ENCODE measurements at places on chromosomes 5 and 9.

GRCh38 chr9:97059626-97060025 is 20.7 kb upstream of the CTSV start:
- no peak for DNase-seq

DNA sequence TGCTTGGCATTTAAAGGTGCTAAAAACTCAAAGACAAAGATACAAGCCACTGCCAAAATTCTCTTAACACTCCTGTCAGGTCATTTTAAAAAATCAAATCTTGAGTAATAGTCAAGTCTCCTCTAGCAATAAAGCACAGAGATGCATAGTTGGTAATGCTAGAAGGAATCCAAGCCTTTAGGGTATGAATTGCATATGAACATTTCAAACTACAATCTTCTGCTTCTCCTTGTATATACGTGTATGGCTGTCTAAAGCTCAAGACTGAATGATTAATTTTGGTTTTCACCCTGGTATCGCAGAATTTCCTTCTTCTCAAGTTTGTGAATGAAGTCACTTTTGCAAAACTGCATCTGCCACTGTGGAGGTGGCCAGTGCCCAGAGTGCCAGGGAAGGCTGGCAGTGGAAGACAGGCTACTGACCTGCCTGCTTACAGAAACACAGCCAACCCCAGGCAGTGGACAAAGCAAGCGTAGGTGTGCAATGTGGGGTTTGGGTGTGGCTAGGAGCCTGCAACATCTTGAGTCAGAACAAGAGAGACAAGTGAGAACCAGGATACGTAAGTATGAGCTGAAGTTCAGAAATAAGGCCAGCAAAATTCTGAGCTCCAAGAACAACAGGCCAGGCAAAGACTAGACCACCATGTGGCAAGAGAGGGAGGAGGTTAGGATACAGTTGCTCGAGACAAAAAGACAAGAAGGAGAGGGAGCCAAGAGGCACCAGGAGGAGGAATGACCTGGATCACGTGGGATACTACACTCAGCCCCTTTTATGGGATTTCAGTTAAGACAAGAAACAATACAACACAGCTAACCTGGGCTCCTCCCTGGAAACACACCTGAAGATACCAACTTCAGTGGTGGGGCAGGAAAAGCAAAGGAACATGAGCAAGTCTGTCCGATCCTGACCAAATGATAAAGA is 22.6 kb downstream of the MYO10 start:
- no peak for DNase-seq

GRCh38 chr9:93079371-93079770 is 16.6 kb upstream of the CARD19 start:
- DNase-seq = no peak

DNA sequence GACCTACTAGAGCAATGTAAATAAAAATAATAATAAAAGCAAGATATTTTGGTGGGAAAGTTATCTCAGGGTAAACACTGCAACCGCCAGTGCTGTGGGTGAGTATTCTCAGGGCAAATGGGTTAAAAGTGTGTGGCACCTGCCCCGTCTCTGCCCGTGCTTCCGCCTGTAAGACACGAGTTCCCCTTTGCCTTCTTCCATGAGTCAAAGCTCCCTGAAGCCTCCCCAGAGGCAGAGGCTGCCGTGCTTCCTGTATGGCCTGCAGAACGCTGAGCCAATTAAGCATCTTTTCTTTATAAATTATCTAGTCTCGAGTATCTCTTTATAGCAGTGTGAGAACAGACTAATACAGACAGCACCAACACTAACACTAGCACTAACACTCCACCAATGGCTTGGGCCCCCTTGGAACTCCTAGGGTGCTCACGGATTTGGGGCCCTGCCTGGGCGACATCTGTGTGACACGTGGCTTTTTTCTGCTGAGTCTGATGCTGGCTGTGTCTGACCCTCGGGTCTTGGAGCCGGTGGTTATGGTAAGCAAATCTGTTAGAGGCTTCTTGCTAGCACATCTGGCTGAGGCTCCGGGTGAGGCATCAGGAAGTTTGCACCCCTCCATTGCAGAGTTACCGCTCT is 10.6 kb downstream of the PLEKHG4B start:
- peak; percentile 2 for DNase-seq

DNA sequence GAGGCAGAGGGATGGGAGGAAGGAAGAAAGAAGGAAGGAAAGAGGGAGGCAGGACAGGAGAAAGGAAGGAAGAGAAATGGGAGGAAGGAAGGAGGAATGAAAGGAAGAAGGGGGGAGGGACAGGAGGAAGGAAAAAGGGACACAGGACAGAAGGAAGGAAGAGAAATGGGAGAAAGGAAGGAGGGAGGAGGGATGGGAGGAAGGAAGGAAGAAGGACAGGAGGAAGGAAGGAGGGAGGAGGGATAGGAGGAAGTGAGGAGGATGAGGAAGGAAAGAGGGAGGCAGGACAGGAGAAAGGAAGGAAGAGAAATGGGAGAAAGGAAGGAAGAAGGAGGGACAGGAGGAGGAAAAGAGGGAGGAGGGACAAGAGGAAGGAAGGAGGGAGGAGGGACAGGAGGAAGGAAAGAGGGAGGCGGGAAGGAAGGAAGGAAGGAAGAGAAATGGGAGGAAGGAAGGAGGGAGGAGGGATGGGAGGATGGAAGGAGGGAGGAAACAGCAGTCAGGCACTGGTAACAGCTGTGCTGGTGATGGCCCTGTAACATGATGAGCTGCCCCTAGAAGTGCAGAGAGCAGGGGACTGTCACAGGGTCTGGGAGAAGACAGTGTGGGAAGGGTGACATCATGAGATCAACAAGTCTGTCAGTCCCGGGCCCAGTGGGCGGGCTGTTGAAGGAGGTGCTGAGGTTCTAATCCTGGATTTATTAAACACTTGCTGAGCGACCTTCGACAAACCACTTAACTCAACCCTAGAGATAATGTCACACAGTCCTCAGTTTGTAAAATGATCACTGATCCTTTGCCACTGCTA is 10.7 kb upstream of the IRX1 start:
- DNase-seq = no peak

GRCh38 chr9:105098370-105098769 is 146.1 kb upstream of the SLC44A1 start:
- DNase-seq = no peak

- no peak for DNase-seq
Observed at GRCh38 chr9:111728617-111729366, 65.9 kb downstream of the SHOC1 start.

DNA sequence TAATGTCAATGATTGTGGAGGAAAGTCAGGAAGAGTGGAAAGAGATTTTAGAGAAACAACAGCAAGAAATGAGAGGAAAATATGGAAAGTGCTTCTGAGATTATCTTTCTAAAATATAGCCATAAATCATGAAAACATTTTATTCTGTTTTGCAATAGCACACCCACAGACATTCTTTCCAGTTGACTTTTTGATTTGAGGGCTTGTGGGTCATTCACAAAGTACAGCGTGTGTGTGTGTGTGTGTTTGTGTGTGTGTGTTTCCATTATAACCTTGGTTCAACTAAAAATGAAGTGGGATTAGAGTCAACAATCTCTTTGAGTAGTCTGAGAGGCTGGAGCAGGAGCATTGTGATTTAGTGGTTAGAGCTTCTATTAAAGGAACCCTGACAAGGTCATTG is 116.6 kb upstream of the GAS1 start:
- no peak for DNase-seq

GRCh38 chr5:138186002-138186447 is 7.1 kb downstream of the KIF20A start:
- DNase-seq = no peak

DNA sequence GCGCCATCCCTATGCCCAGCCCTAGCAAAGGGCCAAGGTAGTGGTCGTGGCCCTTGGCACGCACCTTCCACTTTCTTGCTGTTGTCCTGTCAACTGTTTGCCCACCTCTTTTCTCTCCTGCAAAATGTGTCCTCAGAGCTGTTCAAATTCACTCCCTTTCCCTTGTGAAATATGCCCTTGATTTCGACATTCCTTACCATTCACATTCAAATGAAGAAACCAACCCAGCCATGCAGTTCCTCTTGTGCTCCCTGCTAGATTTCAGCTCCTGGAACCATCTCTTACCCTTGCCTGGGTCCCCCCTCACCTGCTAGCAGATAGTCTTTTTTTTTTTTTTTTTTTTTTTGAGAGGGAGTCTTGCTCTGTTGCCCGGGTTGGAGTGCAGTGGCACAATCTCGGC is 19.6 kb upstream of the HRH2 start:
- DNase-seq = no peak

GRCh38 chr5:12745537-12745936 is 841.3 kb upstream of the CTNND2 start:
- no peak for DNase-seq
